ENCODE measurements at places on chromosomes 11 and 22.
A peak's percentile ranks its signal among the peaks of the same experiment; 100 is the strongest.

- no peak for DNase-seq
Measured at GRCh38 chr11:46560300-46560991, 33.4 kb downstream of the AMBRA1 start.

DNA sequence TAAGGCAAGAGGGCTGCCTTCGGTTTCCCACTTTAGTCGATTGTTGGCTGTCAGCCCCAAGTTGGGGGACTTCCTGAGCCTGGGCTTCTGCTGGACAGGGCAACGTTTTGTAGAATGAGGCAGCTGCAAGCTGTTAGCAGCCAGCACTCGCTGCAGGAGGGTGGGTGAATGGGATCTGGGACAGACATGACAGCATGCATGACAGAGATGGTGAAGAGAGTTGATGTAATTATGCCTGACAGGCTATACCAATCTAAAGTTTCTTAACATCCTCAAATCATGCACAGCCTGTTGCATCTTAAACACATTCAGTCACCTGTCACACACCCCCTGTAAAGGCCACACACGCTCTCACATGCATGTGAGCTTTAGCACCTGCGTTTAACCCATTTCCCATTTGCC lies 49.2 kb downstream of the CWC15 start:
- no peak for DNase-seq

- no peak for DNase-seq
Measured at GRCh38 chr22:37912171-37912570, 6.1 kb downstream of the MICALL1 start.

GRCh38 chr22:21779444-21779843 lies 43.9 kb upstream of the YPEL1 start:
- no peak for DNase-seq

- DNase-seq = no peak
Measured at GRCh38 chr11:7981619-7982157, 5.4 kb upstream of the EIF3F start.

DNA sequence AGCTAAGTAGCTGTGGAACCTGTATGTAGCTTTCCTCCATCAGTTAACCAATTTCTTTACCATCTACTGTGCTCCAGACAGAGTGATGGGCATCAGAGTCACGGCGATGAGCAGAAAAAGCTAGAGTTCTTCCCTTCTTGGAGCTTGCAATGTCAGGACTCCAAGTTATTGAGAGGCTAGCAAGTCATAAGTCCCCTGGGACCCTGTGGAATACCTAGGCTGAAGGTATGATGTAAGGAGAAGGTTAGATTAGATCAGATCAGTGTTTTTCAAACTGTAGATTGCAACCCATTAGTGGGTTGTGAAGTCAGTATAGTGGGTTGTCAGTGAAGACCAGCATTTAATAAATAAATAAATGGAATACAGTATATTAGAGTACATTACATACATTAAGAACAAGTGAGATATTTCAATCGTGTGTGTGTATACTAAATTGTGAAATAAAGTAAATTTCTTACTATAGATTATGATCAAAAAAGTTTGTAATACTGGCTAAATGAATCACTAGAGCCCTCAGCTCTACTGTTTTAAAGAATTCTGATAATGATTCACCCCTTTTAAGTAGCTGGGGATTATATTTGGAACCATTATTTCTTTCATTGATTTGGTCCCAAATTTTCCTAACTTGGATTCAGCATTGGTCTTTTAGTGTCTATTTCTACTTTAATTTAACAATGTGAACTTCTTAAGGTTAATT lies 52.3 kb downstream of the RASSF10 start:
- DNase-seq = no peak

DNA sequence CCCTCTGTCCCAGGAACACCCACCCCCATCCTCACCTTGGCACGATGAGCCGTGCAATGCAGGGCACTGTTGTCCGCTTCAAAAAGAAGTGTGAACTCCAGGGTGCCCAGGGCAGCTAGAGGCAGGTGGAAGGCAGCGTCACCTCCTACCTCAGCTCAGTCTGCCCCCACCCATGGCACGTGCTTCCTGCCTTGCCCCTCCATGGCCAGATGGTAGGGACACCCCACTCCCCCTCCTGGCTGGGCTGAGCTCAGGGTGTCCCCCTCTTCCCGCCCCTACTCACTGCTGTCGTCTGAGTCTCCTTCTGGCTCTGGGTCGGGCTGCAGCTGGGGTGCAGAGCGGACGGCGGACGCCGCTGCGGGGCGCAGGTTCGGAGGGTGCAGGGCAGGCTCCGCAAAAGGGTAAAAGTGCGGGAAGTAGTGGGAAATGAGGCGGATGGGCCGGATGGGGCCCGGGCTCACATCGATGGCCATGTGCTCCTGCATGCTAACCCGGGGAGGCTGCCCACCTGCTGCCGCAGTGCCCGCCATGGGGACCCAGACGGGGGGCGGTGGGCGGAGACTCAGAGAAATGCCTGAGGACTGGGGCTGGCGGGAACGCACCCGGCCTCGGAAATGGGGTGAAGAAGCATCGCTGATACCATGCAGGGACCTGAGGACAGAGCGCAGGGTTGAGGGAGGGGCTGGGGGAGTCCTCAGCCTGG lies 9.1 kb downstream of the NDUFV1 start:
- DNase-seq = no peak

DNA sequence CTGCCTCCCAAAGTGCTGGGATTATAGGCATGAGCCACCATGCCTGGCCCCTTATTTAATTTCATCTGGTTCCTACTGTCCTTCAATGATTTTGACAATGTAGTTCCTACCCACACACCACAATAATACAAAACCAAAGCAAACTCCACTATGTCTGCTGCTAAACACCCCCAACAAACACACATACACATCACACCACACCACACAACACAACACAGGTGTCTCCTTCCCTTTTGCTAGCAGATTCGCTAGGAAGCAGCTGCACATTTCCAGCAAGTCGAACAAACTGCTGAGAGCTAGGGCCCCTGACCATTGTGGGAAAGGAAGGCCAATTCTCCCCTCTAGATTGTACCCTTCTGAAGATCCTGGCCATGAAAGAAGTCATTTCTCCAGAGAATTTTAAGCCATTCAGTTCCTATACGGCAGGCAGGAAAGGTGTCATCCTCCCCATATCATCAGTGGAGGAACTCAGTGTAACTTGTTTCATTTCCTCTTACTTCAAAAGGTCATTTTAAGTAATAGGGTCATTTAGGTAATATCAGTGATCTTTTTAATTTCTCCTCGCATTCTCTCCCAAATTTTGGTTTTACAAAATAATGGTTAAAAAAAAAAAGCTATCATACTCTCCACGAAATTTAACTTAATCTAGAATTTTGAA lies 18.5 kb downstream of the NUMA1 start:
- no peak for DNase-seq

DNA sequence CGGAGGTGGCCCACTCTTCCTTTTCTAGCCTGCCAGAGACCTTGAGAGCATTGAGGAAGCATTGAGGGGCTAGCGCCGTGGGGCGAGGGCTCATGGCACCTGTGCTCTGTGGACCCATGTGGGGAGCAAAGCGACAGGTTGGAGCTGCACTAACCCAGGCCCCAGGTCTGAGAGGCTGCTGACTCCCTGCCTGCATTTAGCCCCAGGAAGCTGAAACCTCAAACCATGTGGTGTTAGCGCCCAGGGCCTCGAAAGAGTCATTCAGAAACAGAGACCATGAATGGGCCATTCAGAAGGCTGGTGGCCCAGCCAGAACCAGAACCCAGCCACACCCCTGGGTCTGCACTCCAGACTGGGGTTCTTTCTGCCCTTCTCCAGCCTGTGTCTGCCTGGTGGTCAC lies 88.6 kb downstream of the BCR start:
- DNase-seq = no peak

DNA sequence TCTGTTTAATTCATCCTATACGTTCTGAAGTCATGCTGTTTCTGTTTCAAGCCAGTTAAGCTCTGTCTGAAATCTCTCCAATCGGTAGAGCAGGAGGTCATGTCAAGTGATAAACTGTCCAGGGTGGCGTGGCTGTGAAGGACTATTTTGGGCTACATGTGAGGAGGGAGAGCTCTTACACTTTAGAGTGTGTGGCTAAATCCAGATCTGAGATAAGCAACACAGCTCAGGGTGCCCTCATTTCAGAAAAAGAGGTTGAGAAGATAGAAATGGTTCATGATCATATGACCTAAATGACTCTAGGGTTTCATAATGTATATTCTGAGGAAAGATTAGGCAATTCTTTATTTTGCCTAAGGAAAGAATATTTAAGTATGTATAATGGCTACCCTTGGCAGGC lies 8.4 kb downstream of the BLID start:
- no peak for DNase-seq

- DNase-seq = no peak
Measured at GRCh38 chr11:109706945-109707344, 285.0 kb downstream of the C11orf87 start.

- no peak for DNase-seq
Measured at GRCh38 chr11:69745201-69745600, 29.9 kb downstream of the FGF4 start.

DNA sequence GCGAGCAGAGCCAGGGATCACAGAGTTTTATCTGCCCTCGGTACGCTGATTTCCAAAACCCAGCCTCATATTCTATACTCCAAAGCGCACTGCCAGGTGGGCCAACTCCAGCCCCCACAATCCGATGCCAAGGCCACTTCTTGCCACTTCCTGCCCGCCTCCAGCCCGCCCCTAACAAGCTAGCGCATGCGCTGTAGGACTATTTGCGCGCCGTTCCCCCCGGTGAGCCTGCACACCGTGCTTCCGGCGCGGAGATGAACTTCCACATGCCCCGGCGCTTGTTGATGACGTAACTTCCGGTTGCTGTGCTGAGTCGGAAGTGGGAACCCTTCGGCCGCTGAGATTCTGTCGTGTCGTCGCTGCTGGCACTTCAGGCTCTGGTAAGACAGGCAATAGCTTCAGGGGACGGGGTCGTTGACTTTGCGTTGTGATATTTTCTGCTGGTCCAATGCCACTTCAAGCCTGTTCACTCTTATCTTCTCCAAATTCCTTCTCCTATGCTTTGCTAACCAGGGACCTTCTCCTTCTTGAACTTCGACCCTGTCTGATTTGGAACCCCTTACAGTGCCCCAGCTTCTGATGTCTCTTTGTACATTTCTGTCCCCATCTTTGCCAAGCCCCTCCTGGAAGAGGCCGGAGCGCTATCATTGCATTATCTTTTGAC lies at the start of gene UBE4A:
Gene UBE4A (plus strand): TSS at position 306 of the 664 bp plus-strand sequence. CDS start 5,481 bp downstream, outside the sequence.
- DNase-seq = peak; percentile 94

DNA sequence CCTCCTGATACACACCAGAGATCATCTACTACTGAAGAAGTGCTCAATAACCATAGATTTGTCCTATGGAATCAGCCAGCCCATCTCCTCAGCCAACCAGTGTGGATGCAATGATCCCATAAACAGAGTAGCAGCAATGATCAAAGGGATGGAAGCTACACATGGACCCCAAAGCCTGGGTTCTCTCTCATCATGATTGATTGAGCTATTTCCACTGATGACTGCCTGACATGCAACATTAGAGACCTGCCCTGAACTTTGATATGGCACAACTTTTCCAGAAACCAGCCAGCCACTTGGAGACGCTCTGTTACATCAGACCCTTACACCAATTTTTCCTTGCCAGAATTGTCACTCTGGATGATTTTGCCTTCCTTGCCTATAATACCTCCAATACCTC lies 471.6 kb downstream of the BUD13 start:
- DNase-seq = no peak

DNA sequence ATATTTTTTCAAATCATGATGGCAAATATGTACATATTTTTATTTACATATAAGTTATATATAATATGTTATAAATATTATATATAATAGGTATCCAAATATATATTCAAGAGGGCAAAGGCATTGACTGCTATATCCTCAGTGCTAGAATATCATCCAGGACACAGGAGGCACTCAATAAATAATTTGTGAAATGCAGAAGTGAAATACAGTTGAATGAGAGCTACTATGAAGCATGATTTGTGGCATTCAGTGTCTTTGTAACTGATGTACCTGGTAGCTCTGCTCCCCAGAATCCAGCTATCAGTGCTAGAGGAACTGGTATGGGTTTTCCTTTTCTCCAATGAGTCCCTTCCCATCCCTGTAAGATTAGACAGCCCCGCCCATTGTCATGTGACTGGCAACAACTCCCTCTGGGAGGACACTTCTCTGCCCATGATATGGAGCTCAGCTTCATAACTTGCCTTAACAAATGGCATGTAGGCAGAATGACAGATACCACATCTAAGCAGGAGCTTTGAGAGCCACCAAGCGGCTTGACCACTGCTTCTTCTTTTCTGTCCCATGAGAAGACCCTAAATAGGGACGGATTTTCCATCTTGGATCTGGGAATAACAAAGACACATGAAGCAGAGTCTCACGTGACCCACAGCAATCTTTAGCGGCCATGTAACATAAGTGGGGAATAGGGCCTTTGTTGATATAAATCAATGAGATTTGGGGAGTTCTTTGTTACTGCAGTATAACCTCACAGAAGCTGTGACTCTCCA lies 10.2 kb upstream of the CD82 start:
- DNase-seq = no peak

GRCh38 chr11:68694431-68695297 lies 10.3 kb downstream of the GAL start:
- no peak for DNase-seq

DNA sequence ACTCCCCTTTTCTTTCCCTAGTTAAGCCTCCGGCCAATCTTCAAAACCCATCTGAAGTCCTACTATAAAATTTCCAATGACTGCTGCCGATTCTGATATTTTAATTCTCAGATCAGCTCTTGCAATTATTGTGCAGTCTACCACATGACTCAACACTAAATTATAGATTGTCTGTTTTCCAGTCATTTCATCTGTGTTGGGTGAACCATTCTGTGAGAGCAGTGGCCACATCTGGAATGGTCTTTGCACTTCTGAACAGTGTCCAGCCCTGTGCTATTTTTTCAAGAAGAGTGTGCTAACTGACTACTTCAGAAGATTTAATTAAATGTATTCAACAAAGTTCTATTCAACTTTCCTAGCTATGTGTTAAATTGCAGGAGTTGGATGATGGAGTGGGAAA lies 47.2 kb upstream of the MMP7 start:
- DNase-seq = no peak

GRCh38 chr11:40032331-40032730 lies 1427.1 kb downstream of the LRRC4C start:
- DNase-seq = no peak

DNA sequence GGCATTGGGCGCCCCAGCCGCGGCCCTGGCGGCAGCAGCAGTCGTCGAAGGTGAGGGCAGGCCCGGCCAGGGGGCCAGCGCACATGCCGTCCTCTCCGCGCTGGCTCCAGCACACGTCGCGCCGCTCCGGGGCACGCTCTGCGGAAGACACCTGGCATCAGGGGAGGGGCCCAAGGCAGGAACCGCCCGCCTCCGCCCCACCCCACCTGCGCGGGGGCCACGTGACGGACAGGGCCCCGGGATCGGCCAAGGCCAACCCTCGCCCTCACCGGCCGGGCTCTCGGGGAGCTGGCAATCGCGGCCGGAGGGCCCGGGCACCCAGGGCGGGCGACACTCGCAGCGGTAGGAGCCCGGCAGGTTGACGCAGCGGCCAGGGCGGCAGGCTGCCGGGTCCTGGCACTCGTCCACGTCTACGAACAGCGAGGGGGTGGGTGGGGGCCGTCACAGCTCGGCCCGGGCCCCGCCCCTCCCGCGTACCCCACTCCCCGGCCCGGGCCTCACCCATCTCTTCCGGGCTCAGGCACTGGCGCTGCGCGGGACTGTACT lies 14.9 kb downstream of the SCYL1 start:
- DNase-seq = no peak

GRCh38 chr11:32379719-32380118 lies 55.6 kb downstream of the WT1 start:
- DNase-seq = no peak

- DNase-seq = no peak
Measured at GRCh38 chr11:74182635-74183034, 11.5 kb downstream of the PPME1 start.

GRCh38 chr11:37107831-37108230 lies 509.8 kb upstream of the RAG2 start:
- no peak for DNase-seq

All from right forelimb (tissue), 1 donor.